GM06990 (cell line): ENCODE measurements at places on chromosomes 5 and 9.

- DNase-seq: no peak
Measured at GRCh38 chr9:135797507-135798262, 95.7 kb downstream of the KCNT1 start.

- no peak for DNase-seq
Measured at GRCh38 chr5:167820101-167820990, 471.1 kb upstream of the WWC1 start.

DNA sequence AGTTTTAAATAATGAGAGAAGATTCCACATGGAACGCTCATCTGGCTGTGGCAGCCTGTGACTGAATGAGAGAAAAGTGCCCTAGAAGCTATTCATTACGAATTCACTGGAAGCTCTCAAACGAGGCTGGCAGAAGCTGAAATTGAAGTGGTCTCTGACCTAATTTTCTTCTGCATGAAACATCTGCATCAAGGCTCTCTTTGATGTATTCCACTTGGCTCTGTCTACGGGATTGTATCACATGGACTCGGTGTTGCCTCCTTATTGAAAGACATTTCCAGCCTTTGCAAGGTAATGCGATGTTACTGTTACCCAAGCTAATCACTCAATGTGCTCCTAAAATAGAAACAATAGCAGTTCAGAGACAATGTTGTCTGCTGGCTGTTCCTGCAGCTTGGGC, 246.9 kb upstream of the ZNF462 start:
- no peak for DNase-seq

GRCh38 chr9:124457079-124457886, 7.0 kb downstream of the ADGRD2 start:
- no peak for DNase-seq

DNA sequence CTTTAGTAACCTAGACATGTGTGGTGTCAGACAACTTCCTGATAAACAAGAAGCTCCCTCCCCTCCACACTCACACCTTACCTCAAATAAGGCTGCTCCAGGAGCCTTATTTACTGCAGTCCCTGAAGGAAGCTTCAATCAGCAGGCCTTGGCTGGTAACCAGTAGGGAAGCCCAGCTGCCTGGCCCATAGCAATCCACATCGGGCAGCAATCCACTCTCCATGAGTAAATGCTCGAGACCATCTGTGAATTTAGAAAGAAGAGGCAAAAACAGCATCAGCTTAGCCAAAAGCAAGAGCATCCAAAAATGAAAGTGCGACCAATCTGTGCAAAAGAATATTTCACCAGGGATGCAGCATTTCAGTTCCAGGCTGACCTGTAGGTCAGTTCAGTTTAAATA, 213.3 kb upstream of the TUSC1 start:
- no peak for DNase-seq

DNA sequence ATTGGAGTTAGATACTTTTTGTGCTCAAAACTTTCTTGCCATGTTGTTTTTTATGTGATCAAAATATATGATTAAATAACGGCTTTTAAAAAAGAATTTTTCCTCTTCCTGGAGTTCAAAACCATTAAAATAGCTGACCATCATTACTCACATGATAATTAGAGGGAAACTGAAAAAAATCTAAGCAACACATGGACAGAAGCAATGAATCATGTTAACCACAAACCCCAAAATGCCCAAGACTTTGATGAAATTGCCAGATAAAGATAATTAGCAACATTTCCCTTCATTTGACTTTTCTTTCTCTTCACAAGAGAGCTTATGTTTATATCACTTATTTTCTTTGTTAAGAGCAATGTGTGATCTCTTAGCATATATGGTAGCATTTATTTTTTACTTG, 1294.2 kb downstream of the EFNA5 start:
- no peak for DNase-seq

- no peak for DNase-seq
Measured at GRCh38 chr5:62794456-62794855, 215.8 kb downstream of the LRRC70 start.

DNA sequence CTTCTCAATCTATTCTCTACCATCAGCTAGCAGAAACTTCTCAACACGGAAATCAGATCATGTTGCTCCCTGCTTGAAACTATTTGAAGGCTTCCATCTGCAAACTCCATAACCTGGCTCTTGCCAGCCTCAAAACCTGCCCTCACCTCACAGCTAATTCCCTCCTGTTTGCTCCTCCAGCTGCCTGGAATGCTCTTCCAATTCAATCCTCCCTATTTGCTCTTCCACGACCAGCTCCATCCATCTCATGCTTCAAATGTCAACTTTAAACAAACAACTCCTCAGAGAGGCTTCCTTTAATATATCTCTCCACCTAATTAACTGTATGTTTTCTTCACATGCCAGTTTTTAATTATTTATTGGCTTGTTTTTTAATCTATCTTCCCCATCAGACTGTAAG, 1.5 kb downstream of the PLAA start:
- DNase-seq: no peak

GRCh38 chr5:151110122-151110681, 29.4 kb upstream of the TNIP1 start:
- DNase-seq: peak; percentile 46

GRCh38 chr5:37637165-37637845, 202.5 kb downstream of the GDNF start:
- DNase-seq: no peak

- DNase-seq: no peak
Measured at GRCh38 chr9:95755421-95755730, 120.1 kb upstream of the ERCC6L2 start.

DNA sequence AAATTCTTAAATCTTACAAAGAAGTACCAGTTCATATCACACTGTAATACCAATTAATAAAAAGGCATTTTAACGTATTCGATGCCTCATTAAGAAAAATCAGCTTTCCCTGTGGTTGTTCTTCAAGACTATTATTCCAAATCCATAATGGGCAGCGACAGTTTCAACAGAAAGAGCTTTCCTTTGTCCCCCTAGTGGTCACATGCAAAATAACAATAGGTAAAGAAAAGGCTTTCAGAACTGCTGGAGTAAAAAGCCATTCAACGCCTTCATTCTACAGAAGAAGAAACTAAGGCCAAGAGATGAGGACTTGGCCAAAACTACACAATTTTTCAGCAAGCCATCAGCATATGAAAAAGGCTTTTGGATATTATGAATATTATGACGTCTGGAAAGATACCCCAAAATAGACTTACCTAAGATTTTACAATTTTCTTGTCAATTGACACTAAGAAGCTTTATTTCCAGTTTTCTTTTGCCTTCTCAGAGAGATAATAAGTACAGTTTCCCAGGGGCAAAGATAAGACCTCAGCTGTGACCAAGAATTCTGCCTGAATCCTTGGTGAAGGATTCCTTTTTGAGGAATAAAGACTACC, 6.7 kb upstream of the CDH6 start:
- DNase-seq: no peak

- DNase-seq: no peak
Measured at GRCh38 chr5:33322632-33323031, 118.1 kb upstream of the TARS1 start.

DNA sequence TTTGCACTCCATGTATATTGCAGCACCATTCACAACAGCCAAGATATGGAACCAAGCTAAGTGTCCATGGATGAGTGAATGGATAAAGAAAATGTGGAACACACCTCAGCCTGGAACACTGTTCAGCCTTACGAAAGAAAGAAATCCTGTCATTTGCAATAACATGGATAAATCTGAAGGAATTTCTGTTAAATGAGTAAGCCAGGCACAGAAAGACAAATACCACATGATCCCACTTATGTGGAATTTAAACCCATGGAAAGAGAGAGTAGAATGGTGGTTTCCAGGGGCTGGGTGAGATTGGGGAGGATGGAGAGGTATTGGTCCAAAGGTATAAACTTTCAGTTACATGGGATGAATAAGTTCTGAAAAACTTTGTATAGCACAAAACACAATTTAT, 228.9 kb upstream of the CD180 start:
- no peak for DNase-seq

GRCh38 chr5:91160714-91161285, 222.3 kb downstream of the ARRDC3 start:
- no peak for DNase-seq

DNA sequence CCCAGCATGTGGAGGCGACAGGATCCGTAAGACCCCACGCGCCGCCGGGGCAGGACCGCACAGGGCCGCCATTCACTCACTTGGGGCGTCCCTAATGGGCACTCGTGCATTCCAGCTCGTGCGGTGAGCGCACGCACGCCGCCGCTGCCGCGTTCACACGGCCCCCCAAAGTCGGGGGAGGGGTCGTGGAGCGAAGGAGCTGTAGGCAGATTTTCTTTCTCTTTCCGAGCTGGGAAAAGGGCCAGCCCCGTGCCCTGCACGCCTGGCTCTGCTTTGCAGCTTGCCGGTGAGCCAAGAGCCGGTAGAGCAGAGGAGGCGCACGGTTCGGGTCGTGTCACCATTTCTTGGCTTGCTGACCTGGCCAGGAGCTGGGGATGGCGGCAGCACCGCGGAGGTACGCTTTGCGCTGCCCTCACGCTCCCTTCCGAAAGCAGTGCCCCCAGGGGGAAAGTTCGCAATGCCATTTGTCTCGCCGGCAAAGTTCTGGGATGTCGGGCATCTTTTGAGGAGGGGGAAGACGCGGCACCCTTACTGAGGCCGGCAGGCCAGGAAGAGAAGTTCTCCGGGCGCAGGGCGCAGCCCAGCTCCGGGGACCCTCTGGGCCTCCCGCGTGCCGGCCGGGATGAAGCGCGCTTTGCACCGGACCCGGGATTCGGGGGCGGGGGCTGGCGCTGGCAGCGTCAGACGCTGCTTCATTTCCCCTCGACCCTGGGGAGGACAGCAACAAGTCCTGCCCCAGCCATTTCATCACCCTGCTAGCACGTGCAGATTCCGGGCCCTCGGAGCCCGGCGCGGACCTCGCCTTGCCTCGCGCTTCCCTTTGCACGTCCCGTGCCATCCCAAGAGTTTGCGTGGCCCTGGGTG, 898 bp downstream of the STC2 start:
- peak; percentile 33 for DNase-seq

DNA sequence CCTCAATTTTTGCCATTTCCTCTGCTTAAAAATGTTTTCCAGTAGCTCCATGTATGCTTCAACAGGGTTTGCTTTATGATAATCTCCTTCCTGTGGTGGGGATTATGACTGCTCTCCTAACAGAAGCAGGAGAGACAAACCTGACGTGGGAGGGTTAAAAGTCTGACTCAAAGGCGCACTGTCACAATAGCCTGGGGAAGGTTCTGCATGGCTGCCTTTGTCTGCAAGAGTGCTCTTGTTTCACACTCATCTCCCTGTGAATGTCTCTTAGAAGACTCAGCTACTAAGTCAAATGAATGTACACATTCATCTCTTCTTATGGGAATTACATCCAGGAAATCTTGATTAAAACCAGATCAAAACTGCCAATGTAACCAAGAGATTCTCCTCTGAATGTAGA, 90.9 kb upstream of the MTAP start:
- peak; percentile 13 for DNase-seq

GRCh38 chr5:4124221-4124970, 528.8 kb downstream of the IRX1 start:
- no peak for DNase-seq

DNA sequence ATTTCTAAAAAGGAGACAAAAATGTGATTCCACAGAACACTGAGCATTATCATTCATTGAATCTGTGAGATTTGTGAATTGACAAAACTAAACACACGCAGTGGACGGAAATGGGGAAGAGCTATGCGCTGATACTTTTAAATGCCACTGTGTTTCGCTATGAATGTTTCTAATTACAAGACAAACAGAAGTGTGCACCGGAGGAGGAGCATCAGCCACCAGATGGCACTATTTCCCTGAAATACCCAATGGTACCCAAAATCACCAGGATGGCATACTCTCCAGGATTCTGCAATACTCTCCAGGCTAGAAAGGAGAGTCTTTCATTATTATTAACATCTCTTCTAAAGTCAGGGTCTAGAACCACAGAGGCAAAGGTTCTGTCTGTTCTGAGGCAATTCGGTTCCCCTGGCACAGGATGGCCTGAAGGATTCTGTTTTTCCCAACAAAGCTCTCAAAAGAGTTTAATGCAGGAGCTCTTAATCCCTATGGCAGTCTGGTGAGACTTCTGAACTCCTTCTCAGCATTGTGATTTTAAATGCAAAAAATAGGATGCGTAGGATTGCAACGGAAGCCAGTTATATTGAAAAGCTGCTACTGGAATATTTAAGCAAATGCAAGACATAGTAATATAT, 13.8 kb upstream of the PUM3 start:
- peak; percentile 26 for DNase-seq

GRCh38 chr9:26165426-26165825, 487.2 kb upstream of the TUSC1 start:
- no peak for DNase-seq

DNA sequence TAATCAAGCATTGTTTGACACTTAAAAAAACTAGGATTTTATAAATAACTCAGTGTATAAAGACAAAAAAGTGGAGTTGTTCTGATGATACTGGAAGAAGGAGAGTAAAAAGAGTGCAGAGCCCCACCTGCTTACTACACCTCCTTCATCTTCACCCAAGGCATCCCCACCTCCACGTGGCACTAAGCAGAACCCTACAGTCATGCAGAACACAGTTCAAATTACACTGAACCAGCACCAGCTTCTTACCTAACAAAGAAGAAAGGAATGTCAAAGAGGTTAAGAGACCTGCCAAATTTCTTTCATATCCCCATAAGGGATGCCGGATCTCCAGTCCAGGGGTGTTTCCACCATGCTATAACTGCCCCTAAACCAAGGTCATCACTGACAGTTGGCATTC, 55.5 kb downstream of the PDE4D start:
- DNase-seq: no peak

- DNase-seq: no peak
Measured at GRCh38 chr5:73747696-73748380, 121.8 kb downstream of the ARHGEF28 start.

DNA sequence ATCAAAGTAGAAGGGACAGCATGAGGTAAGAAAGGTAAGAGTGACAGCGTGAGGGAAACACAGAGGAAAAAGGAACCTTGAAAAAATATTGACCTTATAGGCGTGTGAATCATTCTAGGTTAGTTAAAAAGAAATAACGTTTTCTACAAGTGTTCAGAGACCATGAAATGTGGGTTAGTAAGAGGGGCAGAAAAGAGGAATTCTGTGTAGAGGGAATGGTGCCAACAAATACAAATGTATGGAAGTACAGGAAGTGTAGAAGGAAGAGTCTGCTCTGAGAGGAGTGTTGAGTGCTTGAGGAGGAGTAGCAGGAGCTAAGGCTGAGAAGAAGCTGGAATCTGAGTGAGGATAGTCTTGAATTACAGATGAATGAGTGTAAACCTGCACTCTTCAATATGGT, 418.6 kb upstream of the RIOK2 start:
- DNase-seq: no peak
